Progenitor cell of endocrine pancreas (in vitro differentiated cells): ENCODE measurements at places on chromosomes 3 and 15.

DNA sequence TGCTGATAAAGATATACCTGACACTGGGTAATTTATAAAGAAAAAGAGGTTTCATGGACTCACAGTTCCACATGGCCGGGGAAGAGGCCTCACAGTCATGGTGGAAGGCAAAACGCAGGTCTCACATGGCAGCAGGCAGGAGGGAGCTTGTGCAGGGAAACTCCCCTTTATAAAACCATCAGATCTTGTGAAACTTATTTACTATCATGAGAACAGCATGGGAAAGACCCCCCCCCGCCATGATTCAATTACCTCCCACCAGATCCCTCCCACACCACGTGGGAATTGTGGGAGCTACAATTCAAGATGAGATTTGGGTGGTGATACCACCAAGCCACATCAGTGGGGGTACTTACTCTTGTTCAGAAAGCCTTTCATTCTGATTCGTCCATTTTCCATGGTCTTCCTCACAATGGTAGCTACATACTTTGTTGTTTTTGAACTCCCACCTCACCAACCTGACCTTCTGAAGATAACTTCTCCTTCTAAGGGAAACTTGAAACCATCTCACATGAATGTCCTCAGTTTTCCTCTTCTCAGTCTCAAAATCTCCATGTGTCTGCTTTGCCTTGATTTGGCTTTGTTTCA lies 275.6 kb upstream of the PROK2 start:
- DNase-seq, result no peak

GRCh38 chr15:75966073-75966472 lies 46.2 kb downstream of the NRG4 start:
- no peak for DNase-seq

GRCh38 chr3:129304146-129304961 lies 25.7 kb downstream of the HMCES start:
- DNase-seq, result no peak

DNA sequence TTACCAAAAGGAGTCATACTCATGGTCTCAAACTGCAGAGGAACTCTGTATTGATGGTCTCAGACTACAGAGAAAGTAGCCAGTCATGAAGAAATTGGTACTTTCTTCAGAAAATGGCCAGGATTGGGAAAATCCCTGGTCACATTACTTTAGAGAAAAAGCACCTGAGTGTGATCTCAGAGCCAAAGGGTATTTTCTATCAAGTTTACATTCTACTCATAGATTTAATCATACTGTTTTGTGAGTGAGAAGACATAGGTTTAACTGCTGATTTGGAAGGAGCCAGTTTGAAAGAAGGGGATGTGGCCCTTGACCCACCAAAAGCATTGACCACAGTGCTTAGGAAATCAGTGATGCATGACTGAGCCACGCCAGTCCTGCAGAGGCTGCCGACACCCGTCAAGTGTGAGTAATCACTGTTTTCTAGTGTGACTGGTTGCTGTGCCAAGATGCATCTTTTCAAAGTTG lies 203.6 kb downstream of the AKAP13 start:
- DNase-seq, result no peak

- DNase-seq, result no peak
Measured at GRCh38 chr3:73805435-73805834, 180.7 kb upstream of the PDZRN3 start.
